ENCODE measurements at places on chromosomes 1 and 21.

- peak; percentile 58 for DNase-seq
These were observed 104.1 kb downstream of the XCL2 start for GRCh38 chr1:168439456-168440375.

GRCh38 chr1:4174291-4175200 lies 274.5 kb upstream of the C1orf174 start:
- no peak for DNase-seq

DNA sequence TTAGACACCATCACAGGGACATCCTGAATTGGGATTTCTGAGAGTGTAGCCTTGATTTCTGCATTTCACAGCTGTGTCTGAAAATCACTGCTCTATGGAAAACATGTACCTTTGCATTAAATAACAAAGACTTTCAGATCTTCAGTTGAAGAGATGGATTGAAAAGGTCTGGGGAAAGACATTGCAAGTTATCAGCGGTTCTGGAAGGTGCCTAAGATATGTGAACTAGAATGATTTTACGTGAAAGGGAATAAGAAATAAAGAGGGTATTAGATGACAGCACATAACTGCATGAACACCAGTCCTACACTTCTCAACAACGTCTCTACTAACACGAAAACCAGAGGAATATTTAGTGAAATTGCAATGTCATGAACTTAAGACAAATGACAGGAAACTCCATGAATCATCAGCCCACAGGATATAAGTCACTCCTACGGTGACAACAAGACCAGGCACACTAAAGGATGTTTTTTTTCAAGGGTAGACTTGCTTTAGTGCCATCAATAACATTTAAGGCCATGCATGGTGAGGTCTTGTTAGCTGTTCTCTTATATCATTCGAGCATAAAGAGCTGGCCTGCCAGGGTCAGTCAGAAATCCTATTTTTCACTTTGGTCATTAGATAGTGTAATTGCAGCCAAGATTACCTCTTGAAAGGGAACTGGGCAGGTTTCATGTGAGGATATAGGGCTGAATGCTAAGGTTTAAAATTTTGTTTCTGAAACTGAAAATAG lies 283.1 kb downstream of the GRIK1 start:
- no peak for DNase-seq

GRCh38 chr1:24575905-24576587 lies 20.2 kb downstream of the NCMAP start:
- no peak for DNase-seq

GRCh38 chr1:151606857-151607256 lies 5.0 kb upstream of the SNX27 start:
- DNase-seq: no peak

DNA sequence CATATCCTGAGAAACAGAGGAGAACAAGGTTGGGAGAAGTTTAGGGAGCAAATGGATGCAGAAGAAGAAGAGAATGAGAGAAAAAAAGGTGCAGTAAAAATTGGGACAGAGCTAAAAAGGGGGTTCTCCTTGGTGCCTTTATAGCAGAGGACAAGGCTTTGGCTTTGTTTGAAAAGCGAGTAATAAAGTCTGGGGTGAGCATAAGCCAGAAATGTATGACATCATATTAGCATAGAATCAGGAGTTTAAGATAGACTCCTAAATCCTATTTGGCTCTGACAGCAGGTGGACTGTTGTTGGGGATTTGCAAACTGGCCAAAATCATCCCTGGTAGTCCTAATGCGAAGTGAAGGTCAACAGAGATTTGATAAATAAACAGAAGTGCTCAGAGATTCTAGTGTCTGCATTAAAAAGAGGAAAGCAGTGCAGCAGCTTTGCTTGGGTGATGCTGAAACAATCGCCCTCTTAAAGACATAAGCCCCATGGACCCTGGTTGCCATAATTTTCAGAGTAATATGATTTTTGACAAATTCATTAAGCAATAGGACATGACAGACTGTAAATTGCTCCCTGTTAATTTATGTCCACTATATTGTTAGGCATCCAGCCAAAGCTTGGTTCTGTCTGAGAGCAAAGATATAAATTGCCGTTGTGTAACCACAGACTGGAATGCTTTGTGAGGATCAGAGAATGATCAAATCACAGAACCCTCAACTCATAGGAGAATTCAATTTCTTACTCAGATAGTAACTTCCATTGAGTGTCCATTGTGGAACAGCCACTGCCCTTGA lies 385.0 kb upstream of the NFIA start:
- DNase-seq: no peak

- peak; percentile 28 for DNase-seq
These were observed 29.2 kb upstream of the OR2B11 start for GRCh38 chr1:247487057-247487456.

- no peak for DNase-seq
These were observed 67.8 kb upstream of the POU3F1 start for GRCh38 chr1:38114241-38115026.

GRCh38 chr1:94084085-94084484 lies 36.9 kb downstream of the ABCA4 start:
- no peak for DNase-seq

DNA sequence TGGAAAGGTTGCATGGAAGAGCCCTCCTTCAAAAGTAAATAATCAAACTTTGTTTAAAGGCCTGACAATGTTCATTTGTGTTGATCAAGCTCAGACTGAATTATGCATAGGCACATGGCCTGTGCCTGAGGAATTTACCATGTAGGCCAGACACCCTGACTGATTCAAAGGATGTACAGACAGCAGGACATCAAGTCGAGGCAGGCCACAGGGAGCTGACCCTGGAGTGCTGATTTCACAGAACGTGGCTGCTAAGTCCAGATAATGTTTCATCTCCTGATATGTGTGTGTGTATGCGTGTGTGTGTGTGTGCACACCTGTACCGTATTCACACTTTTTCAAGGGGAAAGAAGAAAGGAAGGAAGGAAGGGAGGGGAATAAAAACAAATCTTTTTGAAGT lies 34.1 kb downstream of the NAV1 start:
- no peak for DNase-seq

DNA sequence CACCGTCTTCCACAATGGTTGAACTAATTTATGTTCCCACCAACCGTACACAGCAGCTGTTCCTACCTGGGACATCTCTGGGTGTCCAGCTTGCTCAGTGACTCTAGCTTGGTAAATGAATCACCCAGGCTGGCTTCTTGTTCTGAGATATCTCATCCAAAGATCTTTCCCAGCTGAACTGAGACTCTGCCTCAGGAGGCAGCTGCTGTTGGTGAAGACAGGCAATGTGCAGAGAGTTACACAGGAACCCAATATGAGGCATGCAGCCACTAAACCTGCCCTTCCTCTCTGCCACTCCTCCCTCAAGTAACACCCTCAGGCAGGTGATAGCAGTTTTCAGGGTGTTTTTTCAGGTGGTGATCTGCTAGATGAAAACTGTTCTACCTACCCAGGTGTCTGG lies 14.0 kb upstream of the FOXO6 start:
- no peak for DNase-seq

DNA sequence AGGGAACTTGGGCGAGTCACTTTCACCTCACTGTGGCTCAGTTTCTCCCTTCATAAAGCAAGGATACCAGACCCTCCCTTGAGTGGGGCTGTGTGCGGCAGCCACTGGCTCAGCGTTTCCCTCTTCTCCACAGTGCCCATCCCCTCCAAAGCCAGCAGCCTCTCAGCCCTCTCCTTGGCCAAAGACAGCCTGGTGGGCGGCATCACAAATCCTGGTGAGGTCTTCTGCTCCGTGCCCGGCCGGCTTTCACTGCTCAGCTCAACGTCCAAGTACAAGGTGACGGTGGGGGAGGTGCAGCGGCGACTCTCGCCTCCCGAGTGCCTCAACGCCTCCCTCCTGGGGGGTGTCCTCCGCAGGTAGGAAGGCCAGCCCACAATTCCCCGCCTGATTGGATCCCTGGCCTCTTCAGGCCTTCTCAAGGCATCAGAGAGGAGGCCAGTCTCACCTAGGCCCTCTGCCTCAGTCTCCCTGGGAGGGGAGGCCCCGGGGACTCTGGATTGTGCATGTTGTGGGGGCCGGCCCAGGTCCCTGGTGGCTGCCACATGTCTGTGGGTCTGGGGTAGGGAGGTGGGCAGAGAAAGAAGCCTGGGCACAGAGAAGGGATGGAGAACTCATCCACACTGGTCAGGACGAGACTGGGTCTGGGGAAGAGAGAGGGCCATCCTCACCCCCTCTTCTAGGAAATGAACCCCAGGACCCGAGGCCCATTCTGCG lies 15.2 kb downstream of the TFAP2E start:
- no peak for DNase-seq

DNA sequence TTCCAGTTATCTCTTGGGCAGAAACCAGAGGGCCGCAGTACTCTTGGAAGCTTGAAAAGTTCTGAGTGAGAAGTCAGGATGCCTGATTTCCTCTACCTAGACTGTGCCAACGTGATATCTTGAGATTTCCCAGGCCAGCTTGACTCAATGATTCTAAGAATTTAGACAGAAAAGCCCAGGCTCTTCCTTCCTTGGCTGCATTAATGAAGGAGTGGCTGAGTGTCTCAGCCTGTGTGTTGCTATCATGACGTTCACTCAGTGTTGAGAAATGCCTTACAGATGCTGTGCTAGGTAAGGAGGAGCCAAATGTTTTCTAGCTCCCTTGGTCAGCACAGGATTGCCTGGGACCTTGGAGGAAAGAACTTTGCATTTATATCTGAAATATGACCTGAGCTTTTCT lies 454.1 kb upstream of the USP24 start:
- DNase-seq: no peak

DNA sequence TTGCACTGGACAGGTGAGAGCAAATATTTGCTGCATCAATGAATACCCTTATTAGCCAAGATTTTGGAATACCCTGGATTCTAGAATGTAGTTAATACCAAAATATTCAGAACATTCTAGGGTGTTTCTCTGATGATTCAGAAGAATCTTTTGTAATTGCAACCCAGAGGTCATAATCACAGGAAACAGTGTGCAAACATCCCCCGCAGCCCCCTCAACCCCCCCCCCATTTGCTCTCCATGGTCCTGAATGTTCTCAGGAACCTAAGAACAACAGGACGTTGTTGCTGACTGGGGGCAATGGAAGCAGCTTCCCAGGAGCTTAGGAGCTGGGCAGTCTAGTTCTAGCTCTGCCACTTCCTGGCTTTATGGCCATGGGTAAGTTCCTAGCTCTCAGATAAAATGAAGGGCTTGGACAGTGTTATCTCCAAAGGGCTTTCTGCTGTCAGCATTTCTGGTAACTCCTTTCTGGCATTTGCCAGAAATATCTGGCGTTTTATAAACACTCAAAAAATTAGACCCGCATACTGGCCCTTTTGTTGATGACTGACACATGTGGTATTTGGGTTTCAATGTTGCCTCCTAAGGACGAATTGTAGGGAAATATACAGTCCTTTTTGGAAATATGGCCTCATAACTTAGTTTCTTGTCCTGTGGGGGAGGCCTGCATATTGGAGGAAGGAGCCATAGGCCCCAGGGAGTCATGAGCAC lies 178.6 kb downstream of the RRAGC start:
- DNase-seq: no peak

All from naive thymus-derived CD8-positive, alpha-beta T cell (primary cell).